MV-4-11 (cell line): ENCODE measurements at places on chromosomes 16 and 17.

- DNase-seq, result no peak
Measured at GRCh38 chr16:12341966-12342365, 365.4 kb downstream of the SNX29 start.

- peak; percentile 62 for DNase-seq
Measured at GRCh38 chr17:42979511-42980273, at the start of gene PTGES3L. Gene PTGES3L, minus strand, starts transcription at chr17:42980080. Its CDS starts 27 bp downstream, at chr17:42980053.

- no peak for DNase-seq
Measured at GRCh38 chr17:50039058-50039457, 16.9 kb upstream of the ITGA3 start.

DNA sequence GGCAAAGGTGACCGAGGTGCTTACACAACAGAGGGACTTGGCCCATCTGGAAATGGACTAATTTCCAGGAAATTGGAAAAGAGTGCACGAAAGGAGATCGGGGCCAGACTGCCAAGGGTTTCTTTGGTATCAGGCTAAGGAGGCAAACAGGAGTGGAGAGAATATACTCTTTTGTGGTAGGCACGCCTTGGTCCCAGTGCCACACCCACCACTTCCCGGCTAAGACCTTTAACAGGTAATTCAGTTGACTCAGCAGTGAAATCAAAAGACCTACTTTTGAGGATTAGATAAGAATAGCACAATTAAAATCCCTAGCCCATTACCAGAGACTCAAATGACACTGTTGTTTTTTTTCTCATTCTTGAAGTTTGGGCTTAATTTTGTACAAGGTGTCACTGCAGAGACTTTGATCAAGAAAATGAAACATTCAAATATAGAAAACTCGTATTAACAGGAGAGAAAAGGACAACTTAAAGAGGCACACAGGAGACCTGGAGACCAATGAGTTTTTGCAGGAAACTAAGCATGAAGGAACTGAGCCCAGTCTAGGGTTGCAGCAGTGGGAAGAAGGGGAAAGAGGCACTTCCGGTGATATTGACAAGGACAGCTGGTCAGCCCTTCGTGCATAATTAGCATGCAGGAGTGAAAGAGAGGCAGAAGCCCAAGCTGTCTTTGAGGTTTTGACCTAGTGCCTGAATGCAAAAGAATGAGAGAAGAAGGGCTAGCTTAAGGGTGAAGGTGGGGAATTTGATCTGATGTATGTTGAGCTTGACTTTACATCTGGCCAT, 265.5 kb upstream of the CCL2 start:
- DNase-seq, result no peak

GRCh38 chr16:88747588-88748301, 37.3 kb downstream of the PIEZO1 start:
- peak; percentile 56 for DNase-seq

- peak; percentile 72 for DNase-seq
Measured at GRCh38 chr16:66274335-66275110, 92.0 kb upstream of the CDH5 start.

DNA sequence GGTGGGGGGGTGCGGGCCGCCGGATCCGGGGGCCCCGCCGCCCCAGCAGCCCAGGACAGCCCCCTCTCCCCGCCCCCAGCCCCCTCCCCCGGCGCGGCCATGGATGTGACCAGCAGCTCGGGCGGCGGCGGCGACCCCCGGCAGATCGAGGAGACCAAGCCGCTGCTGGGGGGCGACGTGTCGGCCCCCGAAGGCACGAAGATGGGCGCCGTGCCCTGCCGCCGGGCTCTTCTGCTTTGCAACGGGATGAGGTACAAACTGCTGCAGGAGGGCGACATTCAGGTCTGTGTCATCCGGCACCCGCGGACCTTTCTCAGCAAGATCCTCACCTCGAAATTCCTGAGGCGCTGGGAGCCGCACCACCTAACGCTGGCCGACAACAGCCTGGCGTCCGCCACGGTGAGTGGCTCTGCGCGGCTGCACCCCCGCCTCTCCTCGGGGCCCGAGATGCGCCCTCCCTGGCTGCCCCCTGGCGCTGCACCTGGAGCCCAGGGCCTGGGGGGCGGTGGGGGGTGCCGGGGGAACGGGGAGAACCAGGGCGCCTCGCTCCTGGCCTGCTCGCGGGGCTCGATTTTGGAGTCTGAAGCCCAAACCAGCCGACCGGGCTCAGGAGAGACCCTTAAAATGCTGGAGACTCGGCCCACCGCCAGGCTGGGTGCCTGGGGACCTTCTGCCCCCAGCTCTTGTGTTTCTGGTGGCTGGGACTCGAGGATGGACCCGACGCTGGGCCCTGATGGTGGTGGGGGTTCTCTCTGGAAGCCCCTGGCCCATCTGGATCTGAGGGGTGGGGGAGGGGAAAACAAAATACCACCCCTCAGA, 744 bp downstream of the CMIP start:
- no peak for DNase-seq

GRCh38 chr16:53755026-53755910, 51.3 kb downstream of the FTO start:
- no peak for DNase-seq

DNA sequence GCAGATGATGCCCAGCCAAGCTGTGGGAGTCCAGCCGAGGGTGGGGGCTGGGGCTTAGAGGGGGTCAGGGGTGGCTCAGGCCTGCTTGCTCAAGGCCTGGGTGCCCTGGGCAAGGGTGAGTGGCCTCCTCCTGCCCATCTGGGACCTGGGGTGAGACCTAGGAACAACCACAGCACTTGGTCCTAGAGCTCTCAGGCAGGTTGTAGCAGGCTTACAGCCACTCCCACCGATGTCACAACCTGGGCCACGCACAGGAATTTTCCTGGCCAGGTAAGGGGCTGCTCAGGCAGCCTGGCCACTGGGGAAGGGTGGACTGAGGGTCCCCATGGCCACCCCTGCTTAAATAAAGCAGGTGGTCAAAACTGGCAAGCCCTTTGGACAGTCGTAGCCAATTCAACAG, 6.3 kb upstream of the SREBF1 start:
- no peak for DNase-seq

GRCh38 chr17:65455972-65456343, 105.5 kb downstream of the AXIN2 start:
- no peak for DNase-seq

- DNase-seq, result no peak
Measured at GRCh38 chr17:28729950-28730330, 1.4 kb downstream of the NEK8 start.

GRCh38 chr17:11880714-11881113, 116.6 kb downstream of the ZNF18 start:
- DNase-seq, result no peak
